ENCODE measurements at places on chromosomes 7 and 10.

DNA sequence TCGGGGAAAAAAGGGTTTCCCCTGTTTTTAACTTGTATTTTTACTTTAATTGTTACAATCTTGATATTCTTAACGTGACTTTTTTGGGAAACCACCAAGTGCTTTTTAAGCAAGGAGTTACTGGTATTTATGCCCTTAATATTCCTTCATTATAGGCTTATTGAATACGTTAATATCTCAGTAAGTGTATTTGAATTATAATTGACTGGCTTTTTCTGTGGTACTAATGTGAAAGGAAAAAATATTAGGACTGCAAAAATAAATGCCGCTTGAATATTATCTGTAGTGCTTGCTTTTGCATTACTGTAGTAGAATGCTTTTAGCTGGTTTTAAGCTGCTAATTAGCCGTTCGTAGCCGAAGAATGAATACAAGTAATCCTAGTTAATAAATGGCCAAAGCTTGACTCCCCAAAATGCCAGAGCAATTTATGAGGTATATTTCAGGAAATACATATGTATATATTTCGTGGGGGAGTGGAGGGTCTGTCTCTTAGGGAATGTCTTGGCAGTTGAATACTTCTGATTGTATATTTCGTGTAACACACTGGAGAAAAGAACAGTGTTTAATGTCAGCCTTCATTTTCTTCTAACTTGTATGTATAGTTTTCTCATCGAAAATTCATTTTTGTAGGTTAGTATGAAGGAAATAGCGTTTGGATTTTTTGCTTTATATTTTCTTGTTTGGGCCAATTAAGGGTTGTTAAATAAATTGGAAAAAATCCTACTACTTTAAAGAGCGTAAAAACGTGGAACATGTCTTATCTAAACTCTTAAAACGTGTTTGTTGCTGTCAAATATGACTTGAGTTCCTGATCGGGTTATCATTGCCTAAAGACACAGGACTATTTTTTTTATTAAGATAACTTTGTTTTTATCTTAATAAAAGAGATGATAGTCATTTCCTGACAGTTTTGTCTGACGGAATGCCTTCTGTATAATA lies 1.5 kb downstream of the PDCD4 start:
- peak; percentile 43 for DNase-seq

- no peak for DNase-seq
Measured at GRCh38 chr10:3781468-3782145, 3.4 kb downstream of the KLF6 start.

DNA sequence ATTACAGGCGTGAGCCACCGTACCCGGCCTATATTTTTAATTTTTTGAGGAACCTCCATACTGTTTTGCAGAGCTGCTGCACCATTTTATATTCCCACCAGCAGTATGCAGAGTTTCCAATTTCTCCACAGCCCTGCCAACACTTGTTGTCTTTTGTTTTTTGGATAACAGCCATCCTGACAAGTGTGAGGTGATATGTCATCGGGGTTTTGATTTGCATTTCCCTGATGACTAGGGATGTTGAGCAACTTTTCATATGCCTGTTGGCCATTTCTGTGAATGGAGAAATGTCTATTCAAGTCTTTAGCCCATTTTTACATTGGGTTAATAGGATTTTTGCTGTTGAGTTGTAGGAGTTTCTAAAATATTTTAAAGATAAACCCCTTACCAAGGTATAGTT lies 22.2 kb downstream of the ENTPD7 start:
- no peak for DNase-seq

DNA sequence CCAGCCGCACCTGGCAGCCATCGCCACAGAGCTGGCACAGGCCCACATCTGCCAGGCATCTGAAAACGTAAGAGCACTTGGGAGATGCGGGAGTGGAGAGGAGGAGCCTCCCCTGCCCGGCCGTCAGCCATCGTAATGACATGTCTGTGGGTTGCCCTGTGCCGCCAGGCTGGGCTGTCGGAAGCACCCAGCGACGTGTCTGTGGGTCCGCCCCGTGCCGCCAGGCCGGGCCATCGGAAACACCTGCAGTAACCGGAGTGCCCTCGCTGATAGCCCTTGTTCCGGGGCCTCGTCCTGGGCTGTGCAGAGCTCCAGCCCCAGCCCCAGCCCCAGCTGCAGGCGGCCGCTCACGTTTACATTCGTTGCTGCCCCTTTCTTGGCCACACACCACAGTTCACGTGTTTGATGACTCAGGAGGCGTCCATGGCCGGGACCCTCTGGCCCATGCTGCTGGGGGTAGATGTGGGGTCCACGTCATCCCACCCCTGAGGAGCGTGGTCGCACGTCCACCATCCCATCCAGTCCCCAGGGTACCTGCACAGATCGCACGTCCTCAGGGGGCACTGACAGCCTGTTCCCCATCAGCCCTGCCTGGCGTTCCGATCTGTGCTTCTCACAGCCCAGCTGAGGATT lies 30.0 kb upstream of the PRKAR1B start:
- no peak for DNase-seq

- DNase-seq = no peak
Measured at GRCh38 chr10:132414402-132415016, 17.5 kb downstream of the PWWP2B start.

- peak; percentile 50 for DNase-seq
Measured at GRCh38 chr10:17647326-17647725, 3.4 kb downstream of the STAM start.

DNA sequence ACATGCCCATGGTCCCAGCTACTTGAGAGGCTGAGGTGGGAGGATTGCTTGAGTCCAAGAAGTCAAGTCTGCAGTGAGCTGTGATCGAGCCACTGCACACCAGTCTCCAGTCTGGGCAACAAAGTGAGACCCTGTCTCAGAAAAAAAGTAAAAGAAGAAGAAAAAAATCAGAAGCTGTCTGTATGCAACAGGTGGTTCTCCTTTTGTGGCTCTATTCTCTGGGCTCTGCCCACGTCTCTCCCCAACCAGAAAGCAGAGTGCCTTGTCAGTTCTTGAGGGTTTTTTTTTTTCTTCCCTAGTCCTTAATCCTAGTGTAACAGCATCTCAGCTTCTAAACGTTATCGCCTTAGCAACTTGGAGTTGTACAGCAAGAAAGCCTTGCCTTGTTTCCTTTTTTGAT lies 89.5 kb downstream of the PRKCQ start:
- no peak for DNase-seq

DNA sequence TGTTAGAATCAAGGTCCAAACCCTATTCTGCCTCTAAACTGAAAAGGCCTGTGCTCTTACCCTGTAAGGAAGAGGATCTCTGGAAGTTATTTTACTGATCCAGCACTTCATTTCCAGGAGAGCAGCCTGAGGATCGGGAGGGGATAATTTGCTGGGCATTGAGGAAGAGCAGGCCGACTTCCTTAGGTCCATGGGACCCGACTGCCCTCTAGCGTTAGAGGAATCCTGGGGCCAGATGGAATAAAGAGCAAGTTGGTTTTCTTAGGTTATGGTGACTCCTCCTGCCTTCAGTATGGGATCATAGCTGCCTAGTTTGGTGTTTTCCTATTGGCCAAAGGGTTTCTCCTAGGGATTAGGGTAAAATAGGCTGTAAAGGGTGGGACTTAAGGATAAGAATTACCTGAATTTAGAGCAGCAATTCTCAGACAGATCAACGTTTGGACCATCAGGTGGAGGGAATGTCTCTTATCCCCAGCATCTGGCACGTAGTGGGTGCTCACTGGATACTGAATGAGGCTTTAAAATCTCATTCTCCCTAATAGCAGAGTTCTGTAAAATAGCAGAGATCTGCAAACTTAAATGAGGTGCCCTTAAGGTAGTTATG lies 40.0 kb upstream of the SORBS1 start:
- DNase-seq = peak; percentile 92

GRCh38 chr10:131427901-131428300 lies 116.4 kb upstream of the TCERG1L start:
- no peak for DNase-seq

GRCh38 chr7:19327018-19327417 lies 181.8 kb upstream of the FERD3L start:
- no peak for DNase-seq

DNA sequence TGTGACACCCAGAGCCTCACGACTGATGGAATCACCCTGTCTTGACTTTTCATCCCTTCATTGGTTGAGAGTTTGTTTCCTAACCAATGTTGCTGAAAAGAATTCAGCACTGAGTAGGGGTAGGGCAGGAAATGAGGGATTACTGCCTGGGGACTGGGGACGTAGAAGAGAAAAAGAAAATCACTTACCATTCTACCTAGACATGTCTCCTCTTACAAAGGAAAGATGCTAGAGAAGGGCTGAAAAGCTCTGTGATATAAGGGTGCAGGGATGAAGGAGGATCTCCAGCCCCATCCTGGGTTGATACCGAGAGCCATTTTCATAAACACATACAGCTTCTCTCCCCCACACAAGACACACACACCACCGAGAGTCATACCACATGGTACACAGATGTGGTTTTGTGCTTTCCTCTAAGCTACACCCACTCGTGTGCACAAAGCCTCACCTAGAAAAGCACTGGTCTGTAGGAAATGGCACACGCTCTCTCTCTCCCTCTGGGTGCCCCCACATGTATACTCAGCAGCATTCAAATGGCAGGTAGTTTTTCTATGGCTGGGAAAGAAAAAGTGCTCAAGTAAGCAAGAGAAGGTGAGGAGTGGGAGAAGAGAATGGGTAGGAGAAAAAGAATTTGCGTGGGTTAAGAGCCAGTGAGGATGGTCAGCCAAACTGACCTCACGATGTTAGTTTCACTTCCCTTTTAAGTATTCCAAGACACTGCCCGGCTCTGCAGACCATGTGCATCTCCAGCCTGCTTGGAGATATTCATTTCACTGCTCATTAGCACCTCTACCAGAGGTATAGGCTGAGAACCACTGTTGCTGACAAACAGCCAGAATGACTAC lies 85.8 kb downstream of the CALD1 start:
- DNase-seq = no peak

DNA sequence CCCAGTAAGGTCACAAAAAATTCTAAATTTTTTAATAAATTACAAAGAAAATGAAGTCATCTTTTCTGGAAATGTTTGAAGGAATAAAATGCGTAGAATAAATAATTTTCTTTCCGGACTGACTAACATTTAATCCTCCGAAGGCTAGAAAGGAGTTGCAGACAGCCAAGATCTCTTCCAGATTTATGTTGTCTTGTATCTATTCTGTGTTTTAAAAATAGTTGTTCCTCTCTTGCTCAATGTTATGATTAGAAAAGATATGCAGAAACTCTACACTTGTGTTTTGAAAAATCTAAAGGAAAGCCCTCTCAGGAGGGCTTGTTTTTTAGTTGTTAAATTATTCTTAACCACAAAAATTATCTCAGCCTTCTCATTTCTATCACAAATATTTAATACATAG lies 70.7 kb downstream of the MACC1 start:
- DNase-seq = no peak

DNA sequence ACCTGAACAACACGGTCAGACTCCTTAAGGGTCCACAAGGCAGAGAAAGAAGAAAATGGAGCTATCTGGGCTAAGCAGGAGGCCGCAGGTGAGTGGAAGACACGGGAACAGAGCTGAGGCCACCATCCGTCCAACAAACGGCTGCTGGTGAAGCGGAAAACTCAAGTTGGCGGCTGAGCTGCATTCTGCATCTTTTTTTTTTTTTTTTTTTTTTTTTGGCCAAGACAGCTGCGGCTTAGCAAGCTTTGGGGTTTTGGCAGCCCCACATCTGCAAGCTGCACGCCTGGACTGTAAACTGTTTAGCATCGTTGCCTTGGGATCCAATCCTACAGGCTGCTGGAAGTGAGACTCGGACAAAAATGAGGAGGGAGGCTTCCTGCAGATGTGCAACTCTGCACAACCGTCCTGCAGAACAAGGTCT lies 37.4 kb downstream of the RGS10 start:
- no peak for DNase-seq

DNA sequence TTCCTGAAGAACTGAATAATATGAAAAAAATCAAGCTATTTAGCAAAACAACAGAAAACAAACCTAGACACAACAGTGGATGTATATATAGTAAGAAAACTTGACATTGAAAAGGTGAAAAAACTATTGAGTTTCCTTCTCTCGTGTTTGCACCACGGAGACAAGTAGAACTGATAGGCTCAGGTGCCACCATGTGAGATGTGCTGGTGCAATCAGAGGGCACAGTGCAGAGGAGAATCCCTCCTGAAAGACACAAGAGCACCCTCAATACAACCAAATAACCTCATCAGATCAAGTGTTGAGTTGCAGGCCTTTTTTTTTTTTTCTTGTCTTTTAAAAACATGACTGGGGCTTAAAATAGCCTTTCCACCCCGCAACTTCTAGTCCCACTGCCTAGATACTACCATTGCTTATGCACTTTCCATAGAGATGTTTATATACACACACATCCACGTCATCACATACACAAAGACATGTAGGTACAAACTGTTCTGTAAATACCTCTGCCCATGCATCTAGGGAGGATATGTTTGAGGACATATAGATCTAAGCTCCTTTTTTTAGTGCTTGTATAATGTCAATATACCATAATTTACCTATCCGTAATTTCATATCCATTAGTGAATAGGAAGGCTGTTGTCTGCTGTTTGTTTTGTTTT lies 54.1 kb downstream of the UBE2H start:
- no peak for DNase-seq

DNA sequence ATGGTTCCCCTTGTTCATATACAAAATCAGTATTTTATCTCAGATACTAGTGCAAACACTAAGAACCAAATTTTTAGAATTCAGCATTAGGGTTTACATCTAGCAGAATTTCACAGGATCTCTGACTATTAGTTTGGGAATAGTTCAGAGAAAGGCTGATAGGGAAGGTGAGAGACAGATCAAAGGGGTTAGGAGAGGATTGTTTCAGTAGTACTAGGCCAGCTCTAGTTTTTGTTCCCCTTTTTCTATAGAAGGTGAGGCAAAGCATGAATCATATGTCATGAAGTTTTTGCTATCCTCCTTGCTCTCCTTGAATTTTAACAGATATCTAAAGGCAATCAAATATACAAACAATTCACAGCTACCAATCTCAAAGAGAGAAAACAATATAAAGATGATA lies 26.1 kb upstream of the CTNNA3 start:
- DNase-seq = no peak

- DNase-seq = no peak
Measured at GRCh38 chr7:28891192-28891875, 66.8 kb downstream of the TRIL start.

GRCh38 chr10:6507311-6507710 lies 72.8 kb downstream of the PRKCQ start:
- DNase-seq = no peak

GRCh38 chr7:68424658-68425297 lies 1173.5 kb upstream of the AUTS2 start:
- no peak for DNase-seq

DNA sequence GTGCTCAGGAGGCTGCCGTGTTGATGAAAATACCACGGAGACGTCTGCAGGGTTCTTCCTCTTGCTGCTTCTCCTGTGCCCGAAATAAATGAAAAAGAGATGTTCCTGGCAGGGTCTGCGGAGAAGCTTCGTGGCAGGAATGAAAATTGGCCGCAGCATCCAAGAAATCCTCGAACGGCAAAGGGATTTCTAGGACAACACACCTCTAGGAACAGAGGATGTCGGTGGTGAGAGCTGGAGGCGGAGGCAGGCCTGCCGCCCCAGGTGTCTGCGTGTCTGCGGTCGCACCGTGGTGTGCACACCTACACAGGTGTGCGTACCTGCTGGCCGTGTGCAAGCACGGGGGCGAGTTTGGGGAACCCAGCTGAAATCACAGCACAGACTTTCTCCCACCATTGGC lies 43.4 kb downstream of the TMEM130 start:
- no peak for DNase-seq

GRCh38 chr7:55488216-55488615 lies 84.1 kb downstream of the VOPP1 start:
- no peak for DNase-seq

GRCh38 chr10:84007482-84007881 lies 131.8 kb upstream of the GHITM start:
- no peak for DNase-seq

Measured in hematopoietic multipotent progenitor cell treated with erythropoietin and hydrocortisone succinate and interleukin-3 and kit ligand, for 6 days (in vitro differentiated cells).